ENCODE measurements at places on chromosomes 3 and 15. TPM values are rescaled to one million over a fixed set of nuclear protein-coding genes. Genes with fewer than 3 reads are reported as not detected.

GRCh38 chr3:59998058-59998457 lies 948.2 kb upstream of the CFAP20DC start:
- DNase-seq = no peak

GRCh38 chr15:61654002-61654740 lies 406.1 kb downstream of the VPS13C start:
- DNase-seq = no peak

C15orf39 gene
- 27.4 TPM for total RNA-seq

CYP1A1 gene
- not detected for total RNA-seq

GRCh38 chr3:10625323-10625722 lies 119.9 kb upstream of the ATP2B2 start:
- DNase-seq = no peak

- DNase-seq = no peak
Observed at GRCh38 chr3:110625201-110625747, 446.3 kb upstream of the NECTIN3 start.

Measured in pancreas (tissue), 10 donors.